ENCODE measurements at places on chromosomes 1 and 21.

DNA sequence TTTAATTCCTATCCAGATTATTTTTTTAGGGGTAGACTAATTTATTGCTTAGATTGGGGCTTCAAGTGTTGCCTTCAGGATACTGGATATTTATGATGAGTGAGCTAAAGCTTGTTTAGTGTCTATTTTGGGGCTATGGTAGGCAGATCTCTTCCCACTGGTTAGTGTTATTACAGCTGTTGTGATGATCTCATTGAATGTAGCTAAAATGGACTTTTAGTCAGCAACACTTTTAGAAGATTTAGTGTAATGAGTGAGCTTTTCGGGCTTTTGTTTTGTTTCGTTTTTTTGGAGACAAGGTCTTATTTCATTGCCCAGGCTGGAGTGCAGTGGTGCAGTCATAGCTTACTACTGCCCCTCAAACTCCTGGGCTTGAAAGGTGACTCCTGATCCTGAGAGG is 14.2 kb downstream of the THRAP3 start:
- DNase-seq: no peak

- DNase-seq: no peak
Observed at GRCh38 chr21:37385179-37385765, 18.7 kb downstream of the DYRK1A start.

DNA sequence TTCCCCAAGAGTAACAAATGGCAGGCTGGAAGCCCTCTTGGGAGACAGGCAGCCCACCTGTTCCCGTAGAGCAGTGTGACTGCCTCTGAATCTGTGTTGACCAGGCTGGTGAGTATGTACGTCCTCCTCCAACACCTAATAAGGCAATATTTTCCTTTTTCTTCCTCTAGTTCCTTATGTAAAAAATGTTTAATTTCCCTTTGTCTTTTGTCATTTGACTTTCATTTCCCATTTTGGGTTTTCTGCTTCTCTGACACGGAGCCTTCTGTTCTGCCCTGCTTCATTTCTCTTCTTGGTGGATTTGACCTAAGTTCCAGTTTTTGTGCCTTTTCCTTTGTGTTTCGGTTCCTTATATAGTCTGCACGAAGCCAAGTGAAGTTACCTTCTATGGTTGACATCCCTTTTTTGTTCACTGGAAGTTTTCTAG is 65.8 kb upstream of the ATF3 start:
- no peak for DNase-seq

DNA sequence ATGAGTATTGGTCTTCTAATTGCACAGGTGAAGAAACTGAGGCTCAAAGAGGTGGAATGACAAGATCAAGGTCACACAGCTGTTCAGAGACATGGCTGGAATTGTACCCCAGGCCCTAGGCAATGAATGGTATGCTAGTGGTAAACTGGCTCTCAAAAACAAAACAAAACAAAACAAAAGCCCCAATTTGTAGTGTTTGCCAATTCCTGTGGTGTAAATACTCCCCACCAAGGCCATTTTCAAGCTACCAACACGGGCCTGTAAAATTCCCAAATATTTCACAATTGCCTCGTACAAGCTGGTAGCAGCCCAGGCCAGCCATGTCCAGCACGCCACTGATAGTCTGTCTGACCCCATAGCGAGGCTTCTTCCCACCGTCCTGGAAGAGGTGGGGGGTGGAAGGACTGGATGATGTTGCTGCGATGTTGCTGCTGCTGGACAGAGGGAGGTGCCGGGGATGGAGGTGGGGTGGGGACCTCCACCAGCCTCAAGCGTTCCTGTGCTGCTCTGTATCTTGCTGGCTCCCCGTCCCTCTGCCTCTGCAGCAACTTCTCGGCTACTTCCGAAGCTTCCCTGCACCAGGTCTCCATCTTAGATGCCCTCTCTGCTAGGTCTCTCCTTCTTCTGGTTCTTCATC is 62.2 kb upstream of the RUNX3 start:
- no peak for DNase-seq

DNA sequence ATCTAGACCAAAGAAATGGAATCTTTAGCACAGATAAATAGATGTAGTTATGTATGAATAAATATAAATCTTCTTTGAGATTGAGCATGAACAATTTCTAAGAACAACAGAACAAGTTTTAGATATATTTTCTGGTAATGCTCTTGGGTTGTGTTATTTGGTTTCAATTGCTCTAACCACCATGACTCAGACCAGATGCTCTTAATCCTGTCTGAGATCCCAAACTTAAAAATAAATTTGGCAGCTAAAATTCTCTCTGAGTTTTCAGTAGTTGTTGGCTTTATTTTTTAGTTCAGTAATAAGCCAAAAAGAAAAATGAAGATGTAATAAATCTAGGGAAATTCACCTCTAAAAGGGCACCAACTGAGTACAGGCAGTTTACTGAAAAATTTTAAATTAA is 1693.4 kb downstream of the NCAM2 start:
- DNase-seq: no peak

DNA sequence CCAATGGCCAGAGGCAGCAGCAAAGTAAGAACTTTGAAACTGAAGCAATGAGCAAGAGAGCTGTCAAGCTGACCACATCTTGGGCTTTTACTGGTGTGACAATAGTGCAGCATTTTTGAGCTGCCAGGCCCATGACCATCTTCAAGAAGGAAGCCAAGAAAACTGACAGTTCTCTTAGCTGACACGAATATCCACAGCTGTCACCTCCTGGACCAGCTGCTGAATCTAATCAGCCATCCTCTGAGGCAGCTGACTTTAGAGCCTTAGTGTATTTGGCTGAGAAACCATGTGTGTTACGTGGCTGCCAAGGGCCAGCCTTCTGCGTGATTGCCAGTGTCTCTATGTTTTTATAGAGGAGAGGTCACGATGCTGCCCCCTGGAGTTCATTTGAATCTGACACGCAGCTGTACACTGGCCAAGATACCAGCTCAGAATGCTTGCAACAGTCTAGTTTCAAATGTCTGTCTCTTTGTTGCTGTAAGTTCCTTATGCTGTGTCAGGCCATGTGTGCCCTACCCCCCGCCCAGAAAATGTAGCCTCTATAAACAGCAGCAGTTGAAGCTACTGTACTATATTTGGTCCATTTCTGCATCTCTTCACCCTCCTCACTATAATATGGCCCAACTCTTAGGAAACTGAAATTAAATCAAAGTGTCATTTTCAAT is 39.7 kb downstream of the PALMD start:
- DNase-seq: peak; percentile 73

DNA sequence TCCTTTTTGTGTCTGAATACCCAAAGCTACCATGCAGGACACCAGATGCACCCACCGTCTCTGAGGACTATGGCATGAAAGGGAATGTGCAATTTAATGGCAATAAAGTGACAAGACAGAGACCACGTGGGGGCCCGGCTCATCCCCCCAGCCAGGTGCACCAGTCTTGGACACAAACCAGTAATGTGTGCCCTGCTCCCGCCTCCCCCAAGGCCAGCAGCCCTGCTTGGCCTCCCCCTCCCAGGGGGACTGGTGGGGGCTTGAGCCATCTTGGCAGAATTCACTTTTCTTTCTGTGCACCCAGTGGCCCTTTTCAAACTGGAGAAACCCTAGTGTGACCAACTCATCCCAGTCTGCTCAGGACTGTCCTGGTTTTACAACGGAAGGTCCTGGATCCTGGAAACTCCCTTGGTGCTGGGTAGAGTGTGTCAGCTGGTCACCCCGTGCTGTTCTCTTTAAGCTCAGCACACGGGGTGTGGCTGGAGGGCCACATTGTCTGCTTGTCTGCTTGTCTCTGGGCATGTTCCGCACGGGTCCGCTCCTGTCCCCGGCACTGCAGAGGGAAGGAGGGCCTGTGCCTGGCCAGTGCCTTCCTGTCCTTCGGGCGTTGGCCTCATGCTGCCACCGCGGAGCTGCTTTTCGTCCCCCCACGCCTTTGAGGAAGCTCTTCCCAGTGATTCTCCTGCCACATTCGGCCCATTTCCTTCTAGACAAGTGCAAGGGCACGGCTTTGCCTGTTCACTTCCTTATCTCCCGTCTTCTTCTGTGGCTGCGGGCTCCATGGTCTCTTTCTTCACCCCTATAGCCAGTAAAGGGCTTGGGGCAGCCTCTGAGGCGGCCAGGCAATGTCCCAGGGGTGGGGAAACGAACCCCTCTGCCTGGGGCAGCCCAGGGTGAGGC is 45.8 kb upstream of the TTC34 start:
- no peak for DNase-seq

- DNase-seq: no peak
Observed at GRCh38 chr1:109846846-109847245, 63.8 kb upstream of the CSF1 start.

GRCh38 chr1:100866041-100866900 is 28.4 kb downstream of the EXTL2 start:
- DNase-seq: no peak

- DNase-seq: no peak
Observed at GRCh38 chr1:11943619-11944018, 9.1 kb downstream of the PLOD1 start.

Data from NCI-H2029 treated with DMSO at 0.1 percent for 48 hours (cell line).